ENCODE measurements at places on chromosomes 12 and 14.

DNA sequence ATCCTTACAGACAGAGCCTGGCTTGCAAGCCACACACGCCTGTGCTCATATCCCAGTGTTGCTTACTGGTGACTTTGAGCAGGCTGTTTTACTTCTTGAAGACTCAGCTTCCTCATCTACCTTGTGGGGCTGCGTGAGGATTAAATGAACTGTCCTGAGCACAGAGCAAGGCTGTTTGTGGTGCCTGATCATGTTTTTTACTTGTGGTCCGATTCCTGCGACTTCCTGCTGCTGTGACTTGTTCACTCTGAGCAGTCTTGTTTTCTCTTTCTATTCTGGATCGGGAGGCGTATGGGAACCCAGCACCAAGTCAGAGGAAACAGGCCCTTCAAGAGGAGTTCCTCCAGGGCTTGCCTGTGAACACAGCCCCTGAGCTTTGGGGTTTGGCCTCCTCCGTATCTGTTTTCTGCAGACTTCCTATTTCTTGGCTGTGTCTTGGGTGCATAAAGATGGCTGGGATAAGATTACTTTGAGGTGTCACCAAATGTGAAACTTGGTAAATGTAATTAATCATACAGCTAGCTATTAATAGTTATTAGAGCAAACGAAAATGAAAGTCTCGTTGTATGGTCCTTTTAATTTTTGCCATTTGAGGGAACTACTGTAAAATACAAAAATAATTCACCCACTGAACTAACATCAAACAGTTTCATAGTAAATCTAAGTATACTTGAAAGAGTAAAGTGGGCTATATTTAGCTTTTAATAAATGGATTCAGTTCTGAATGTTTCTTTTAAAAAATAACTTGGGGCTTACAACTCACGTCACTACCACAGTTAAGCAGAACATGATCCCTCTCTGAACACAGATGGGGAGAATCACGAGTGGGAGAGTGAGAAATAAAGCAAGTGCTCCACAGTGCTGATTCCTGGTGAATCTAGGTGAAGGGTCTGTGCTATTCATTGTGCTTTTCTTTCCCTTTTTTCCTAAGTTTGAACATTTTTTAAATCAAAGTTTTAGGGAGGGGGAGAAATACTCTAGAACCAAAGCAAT is 251.5 kb downstream of the FOXN3 start:
- DNase-seq = peak; percentile 9

DNA sequence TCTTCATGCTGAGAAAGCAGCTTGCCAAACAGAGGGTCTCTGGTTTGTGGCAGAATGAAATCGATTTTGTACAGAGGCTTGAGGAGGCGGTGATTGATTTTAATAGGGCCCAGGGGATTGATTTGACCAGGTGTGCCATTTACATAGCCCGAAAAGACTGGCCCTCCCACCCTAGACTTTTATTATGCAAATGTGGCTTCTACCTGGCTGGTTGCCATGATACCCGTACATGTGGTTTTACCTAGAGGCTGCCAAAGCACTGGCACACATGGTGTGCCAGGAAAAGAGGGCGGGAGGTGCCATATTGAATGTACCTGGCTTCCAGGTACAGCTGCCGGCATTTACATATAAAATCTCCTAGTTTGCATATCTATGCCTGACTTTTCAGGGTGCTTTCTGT is 18.0 kb upstream of the GUCY2C start:
- no peak for DNase-seq

GRCh38 chr12:1421091-1421846 is 173.1 kb downstream of the FBXL14 start:
- no peak for DNase-seq

- no peak for DNase-seq
Observed at GRCh38 chr14:22797017-22797917, 18.0 kb downstream of the SLC7A7 start.

DNA sequence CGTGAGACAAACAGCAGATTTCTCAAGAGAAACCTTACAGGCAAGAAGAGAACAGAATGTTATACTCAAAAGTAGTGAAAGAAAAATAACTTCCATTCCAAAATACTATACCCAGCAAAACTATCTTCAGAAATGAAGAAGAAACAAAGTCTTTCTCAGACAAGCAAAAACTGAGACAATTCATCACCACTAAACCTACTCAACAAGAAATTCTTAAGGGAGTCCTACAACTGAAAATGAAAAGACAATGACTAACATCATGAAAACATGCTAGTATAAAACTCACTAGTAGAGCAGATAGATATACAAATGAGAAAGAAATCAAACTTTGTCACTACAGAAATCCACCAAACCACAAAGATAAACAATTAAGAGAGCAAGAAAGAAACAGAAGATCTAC is 106.5 kb downstream of the CEP83 start:
- DNase-seq = no peak

DNA sequence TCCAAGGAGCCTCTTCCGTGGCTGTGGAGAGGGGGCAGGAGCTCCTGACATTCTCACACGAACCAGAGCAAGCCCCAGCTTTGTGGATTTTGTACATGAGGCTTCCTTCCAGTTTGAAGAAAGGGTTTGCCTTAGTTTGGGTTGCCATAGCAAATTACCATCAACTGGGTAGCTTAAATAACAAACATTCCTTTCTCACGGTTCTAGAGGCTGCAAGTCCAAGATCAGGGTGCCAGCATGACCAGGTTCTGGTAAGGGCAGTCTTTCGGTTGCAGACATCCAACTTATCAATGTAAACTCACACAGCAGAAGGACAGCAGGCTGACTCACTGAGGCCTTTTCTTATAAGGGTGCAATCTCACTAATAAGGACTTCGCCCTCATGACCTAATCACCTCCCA is 25.9 kb upstream of the STAB2 start:
- no peak for DNase-seq

DNA sequence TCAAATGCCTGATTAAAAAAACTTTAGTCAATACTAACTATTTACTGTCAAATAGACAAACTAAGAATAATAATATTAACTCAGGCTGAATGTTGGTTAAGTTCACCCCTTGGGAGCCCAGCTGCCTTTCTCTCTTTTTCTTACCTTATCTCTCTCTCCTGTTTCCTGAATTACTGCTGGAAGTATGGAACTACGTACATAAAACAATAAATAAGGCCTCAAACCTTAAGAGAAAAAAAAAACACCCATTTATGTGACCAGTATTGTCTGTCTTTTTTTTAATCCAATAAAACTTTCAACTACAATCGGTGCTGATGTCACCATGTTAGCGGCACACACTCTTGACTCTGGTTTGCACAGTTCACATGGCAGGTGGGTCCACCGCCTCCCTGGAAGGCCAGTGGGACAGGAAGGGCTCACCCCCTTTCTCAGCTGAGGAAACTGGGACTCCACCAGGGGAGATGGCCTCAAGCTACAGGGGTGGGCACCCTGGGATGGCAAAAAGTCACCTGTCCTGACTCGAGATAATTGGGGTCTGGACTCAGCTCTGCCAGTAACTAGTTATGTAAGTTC is 21.3 kb downstream of the BCL11B start:
- DNase-seq = no peak

- DNase-seq = no peak
Observed at GRCh38 chr14:105250986-105251385, 2.7 kb downstream of the BTBD6 start.

DNA sequence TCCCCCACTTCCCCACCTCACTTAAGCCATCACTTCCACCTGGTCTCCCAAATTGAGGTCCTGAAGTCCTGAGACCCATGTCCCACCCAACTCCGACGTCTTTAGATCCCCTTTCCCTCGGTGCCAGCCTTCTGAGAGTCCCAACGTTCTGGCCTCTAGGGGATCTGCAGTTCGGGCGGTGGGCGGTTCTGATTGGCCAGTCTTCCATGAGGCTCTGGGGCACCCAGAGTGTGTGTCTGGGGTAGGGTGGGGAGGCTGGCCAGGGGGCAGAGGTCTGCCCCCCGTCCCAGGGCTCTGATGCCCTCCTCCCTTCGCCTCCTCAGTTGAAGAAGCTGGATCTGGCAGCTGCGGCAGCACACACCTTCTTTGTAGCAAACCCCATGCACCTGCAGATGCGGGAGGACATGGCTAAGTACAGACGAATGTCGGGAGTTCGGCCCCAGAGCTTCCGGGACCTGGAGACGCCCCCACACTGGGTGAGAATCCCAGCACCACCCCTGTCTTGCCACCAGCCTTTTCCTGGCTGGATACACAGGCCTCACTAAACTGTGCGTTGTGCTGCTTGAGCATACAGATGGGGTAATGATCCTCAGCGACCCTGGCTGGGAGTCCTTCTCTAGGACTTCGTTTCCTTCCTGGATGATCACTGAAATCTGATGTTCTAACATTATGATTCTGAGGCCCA is 1.5 kb downstream of the P3H3 start:
- DNase-seq = no peak

DNA sequence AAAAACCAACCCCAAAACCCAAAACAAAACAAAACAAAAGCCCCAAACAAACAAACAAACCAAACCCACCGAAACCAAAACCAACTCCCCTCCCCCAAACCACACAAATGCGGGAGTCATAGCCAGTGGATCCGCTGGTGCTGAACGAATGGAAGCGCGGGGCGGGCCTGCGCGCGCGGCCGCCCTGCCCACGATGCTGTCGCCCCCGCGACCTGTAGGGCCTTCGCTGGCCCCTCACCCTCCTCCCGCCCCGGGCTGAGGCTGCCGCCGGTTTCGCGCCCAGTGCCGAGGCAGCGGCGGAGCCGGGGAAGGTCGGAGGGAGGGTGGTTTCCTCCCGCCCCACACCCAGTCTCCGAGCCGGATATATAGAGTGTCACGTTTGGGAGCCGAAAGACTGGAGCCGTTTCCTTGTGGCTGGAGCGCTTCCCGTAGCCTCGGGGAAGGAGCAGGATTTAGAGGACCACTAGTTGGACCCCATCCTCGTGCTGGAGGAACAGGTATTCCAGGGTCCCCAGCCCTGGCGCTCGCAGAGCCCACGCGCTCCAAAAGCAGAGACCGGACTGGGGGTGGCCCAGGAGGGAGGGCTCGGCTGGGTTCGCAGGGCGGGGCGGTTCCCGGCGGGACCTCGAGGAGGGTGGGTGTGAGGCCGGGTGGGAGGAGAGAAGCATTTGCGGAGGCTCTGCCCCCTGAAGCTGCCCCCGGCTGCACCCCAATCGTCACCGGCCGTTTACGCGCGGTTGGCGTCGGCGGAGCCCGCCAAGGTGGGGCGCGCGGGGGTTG is at the start of gene FAR2:
Gene FAR2, plus strand, starts transcription at position 368 of the 780 bp plus-strand sequence. CDS start 121,172 bp downstream, outside the sequence.
- peak; percentile 55 for DNase-seq

DNA sequence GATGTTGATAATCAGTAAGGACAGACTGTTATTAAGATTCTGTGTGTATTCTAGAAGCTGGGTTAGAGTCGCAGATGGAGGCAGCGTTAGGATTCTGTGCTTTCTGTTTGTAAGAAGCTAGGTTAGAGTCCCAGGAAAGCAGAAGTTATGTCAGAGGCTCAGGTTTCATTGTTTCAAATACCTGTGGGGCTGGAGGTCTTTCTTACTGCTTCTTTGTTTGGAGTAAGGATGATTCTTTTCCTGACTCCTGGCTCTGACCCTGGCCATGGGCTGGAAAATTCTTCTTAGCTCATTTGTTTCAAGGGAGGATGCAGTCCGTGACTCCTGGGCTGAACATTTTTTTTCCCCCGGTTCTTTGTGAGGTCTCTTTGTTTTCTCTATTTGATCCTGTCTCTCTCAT is 5.2 kb downstream of the MUCL1 start:
- no peak for DNase-seq
